Heart left ventricle (tissue), 16 donors: ENCODE measurements at places on chromosomes 3 and 15. TPM values are rescaled to one million over a fixed set of nuclear protein-coding genes. Genes with fewer than 3 reads are reported as not detected.

DNA sequence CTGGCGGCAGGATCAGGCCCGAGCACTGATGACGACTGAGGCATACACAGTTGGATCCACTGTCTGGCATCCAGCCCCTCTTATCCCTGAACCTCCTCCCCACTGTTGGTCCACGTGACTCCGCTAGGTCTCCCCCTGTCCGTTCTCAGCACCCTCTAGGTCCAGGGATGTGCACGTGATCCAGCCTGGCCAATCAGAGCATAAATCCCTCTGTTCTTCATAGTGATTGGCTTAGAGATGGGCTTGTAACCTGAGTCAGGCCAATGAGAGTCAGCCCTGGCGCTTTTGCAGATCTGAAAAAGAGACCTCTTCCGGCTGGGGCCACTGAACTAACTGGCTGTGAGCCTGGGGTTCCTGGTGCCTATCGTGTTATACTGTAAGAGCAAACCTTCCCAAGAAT lies 20.5 kb upstream of the IQSEC1 start:
- DNase-seq: no peak
- H3K36me3 ChIP-seq: no peaks in the 10 kb centered on the region
- peaks cover 9% of the 10 kb centered on the region for H3K4me1 ChIP-seq
- no peak overlapping the region for H3K4me3 ChIP-seq
- no peak overlapping the region for H3K27ac ChIP-seq

Gene PLXND1
- total RNA-seq: 218 TPM

DNA sequence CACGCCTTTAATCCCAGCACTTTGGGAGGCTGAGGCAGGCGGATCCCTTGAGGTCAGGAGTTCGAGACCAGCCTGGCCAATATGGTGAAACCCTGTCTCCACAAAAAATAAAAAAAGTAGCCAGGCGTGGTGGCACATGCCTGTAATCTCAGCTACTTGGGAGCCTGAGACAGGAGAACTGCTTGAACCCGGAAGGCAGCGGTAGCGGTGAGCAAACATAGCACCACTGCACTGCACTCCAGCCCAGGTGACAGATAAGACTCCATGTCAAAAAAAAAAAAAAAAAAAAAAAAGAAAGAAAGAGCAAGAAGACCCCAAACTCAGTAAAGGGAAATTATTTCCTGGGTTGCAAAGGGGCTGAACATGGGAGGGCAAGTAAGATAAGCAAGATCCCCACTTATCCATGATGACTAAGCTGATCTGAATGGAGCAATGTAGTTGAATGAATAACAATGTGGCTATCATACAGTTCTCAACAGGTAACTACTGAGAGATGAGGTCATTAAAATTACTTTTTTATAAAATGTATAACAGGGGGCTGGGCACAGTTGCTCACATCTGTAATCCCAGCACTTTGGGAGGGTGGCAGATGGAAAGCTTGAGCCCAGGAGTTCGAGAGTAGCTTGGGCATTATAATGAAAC lies 46.0 kb downstream of the RBM15B start:
- H3K36me3 ChIP-seq: no peaks in the 10 kb centered on the region
- H3K27ac ChIP-seq: no peak overlapping the region
- H3K4me3 ChIP-seq: no peak overlapping the region
- no peaks in the 10 kb centered on the region for H3K27me3 ChIP-seq

DNA sequence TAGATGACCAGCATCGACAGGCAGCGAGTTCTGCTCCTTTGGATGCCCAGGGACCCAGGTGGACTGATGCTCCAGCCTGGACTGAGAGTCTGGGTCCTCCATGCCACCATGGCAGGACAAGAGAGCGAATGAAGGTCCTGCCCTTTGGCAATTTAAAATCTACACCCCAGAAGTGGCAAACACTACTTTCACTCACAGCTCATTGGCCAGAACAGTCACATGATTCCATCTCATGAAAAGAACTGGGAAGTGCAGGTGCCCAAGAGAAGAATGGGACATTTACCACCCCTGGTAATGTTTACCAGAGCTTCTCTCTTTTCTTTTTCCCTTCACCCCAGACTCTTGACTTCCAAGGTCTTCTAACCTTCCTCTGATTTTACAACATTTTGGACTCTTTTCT lies 87.8 kb upstream of the SLCO3A1 start:
- no peak for DNase-seq
- H3K27ac ChIP-seq: no peak overlapping the region
- H3K4me3 ChIP-seq: no peak overlapping the region

- H3K4me1 ChIP-seq: no peaks in the 10 kb centered on the region
- H3K36me3 ChIP-seq: no peaks in the 10 kb centered on the region
- no peaks in the 10 kb centered on the region for H3K27me3 ChIP-seq
- no peak for DNase-seq
Observed at GRCh38 chr3:101533603-101533968, 20.6 kb upstream of the SENP7 start.
